Gastroesophageal sphincter (tissue), 4 donors: ENCODE measurements at places on chromosomes 11 and 22. TPM values are rescaled to one million over a fixed set of nuclear protein-coding genes. Genes with fewer than 3 reads are reported as not detected.

- ATAC-seq: no peak
Observed at GRCh38 chr22:27345691-27346090, 455.9 kb downstream of the MN1 start.

DNA sequence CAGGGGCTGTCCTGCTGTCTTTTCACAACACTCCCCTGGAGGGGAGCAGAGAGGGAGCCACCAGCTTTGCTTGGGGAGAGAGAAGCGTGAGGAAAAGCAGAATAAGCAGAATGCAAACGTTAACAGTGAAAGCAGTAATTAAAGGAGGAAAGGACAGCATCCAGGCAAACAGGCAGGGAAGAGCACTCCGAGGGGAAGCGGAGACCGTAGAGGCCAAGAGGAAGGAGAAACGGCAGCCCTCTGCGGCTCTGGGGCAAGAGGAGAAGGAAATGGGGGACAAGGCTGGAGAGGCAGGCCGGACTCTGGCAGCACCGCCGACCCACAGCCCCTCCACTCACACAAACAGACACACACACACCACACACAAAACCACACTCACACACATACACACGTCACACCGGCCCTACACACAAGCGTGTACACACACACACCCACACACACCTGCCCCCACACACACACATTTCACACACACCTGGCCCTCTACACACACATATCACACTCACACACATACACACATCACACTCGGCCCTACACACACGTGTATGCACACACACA, 449.8 kb downstream of the SOX6 start:
- no peak for ATAC-seq

- no peak for ATAC-seq
Observed at GRCh38 chr22:50396751-50397370, 53.7 kb downstream of the PPP6R2 start.

DNA sequence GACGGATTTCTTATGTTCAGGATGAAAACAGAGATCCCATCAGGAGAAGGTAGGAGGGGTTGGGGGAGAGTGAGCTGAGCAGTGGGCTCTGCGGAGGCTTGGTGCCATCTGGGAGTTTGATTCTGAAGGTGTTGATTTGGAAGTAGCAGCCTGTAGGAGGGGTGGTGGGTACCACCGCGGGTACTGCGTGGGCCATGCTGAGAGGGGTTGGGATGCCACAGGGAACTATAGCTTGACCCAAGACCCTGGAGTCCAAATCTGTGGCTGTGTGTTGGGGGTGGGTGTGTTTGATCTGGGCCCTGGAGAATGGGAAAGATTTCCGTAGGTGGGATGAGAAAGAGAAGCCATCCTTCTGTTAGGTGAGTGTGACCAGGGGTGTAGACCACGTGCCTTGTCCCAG, 5.0 kb downstream of the INCENP start:
- ATAC-seq: no peak

GRCh38 chr11:128963744-128964325, 21.2 kb upstream of the TP53AIP1 start:
- ATAC-seq: no peak

DNA sequence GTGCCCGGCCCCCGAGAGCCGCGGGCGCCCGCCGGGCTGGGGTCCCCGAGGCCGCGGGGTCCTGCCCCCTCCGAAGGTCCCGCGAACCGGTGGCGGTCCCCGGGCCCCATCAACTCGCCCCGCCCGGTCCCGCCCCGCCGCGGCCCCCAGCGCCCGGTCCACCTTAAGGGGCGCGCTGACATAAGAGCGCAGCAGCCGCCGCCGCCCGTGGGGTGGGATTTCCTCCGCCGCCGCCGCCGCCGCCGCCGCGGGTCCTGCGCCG, at the start of gene ZDHHC8:
Gene ZDHHC8 (plus strand): TSS at position 208 of the 262 bp plus-strand sequence. CDS start 144 bp downstream, outside the sequence.
- peak; percentile 85 for ATAC-seq

DNA sequence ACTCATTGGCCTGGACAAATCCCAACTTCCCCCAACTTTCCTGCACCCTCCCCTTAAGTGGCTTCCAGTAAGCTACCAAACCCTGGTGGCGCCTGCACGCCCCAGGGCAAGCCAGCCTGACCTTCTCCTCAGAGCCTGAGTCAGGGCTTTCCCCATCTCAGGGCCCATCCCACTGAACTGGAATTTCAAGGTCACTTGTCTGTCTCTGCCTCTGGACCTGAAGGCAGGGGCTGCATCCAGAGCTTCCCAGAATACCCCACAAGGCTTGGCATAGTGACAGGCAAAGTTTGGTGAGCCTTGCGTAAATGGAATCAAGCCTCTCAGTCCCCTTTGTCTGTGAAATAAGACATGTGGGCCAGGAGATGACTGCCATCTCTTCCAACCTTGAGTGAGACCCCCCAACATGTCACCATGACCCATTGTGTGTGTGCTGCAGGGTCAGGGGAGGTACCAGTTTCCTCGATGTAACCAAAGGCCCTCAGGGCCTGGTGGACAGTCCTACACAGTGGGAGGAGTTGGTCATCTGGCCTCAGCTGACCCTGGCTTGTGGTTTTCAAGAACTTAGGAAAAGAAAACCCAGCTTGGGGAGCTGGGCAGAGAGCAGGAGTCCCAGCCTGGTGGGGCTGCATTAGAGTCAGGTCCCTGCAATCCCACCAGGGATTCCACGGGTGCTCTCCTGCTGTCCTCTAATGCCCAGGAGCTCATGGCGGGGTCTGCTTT, 8.9 kb downstream of the ALX4 start:
- ATAC-seq: peak; percentile 17

GRCh38 chr11:46913484-46913883, 4.9 kb downstream of the LRP4 start:
- ATAC-seq: no peak

Gene SLC37A2
- total RNA-seq: 8.4 TPM

DNA sequence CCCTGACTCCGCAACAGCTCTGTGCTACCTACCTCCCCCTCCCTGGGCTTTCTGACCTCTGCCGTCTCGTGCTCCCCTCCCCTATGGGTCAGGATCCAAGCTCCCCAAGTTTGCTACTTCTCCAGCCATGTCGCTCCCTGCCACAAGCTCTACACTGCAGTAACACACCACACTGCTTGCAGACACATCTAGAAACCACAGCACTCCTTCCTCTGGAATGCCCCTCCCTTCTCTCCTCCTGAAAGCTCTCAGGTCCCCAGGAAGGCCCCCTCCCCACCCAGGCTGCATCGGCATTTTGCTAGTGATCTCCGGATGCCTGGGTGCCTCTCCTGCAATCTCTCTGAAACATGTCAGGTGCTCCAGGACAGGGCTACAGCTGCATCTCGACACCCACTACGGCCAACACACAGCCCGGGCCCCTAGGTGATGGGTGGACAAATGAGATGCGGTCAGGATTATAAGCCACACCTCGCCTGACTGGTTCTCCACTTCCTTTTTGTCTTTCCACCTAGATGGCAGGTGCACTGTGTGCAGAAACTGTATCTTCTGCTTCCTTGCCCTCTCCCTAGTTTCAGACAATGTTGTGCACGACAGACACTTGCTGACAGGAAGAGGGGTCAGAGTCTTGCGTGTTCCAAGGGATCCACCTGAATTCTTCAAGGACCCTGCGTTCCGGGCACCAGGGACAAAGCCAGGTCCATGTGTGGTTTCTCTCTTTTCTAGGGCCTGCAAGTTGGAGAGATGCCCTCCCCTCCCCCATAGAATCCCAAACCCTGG, 22.9 kb downstream of the RPUSD4 start:
- no peak for ATAC-seq

- ATAC-seq: no peak
Observed at GRCh38 chr11:106879832-106880546, 138.3 kb downstream of the GUCY1A2 start.

DNA sequence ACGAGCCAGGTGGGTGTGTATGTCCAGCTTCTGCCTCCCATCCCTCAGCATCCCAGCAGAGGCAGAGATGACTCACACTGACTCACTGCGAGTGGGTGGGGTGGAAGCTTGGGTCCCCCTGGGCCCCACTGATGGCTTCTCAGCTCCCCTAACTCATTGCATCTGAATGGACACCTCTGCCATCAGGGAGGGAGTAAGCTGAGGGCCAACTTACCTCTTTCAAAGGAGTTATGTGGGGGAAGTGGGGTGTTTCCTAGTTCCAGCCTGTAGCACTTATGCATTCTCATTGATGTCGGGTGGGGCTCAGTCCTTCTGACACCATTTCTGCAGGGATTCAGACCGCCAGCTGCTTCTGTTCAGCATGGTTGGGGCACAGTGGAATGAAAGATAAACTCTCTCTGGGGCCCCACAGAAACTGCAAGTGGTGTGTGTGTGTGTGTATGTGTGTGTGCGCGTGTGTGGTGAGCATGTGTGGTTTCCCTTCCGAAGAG, 1425.8 kb downstream of the TBC1D22A start:
- ATAC-seq: no peak

- no peak for ATAC-seq
Observed at GRCh38 chr11:34575261-34575660, 45.6 kb upstream of the EHF start.

GRCh38 chr22:25582946-25583345, 18.5 kb downstream of the GRK3 start:
- ATAC-seq: no peak

- ATAC-seq: no peak
Observed at GRCh38 chr11:15118431-15118830, 3.7 kb downstream of the INSC start.

DNA sequence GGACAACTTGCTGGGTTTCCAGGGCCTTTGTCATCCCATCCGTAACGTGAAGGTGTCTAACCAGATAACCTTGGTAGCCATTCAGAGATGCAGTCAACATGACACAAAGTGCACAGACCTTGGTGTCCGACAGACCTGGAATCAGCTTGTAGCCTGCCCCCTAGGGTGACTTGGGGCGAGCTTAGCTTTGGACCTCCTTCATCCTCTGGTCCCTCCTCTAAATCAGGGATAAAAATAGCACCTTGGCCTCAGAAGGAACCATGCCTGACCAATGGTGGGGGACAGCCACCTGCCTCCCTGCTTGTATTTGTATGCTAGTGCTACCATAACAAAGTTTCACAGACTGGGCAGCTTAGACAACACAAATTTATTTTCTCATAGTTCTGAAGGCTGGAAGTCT, 3.7 kb downstream of the SNRPD3 start:
- ATAC-seq: no peak

Gene OR52I1
- not detected for total RNA-seq

Gene PDGFB
- total RNA-seq: 16.8 TPM

- ATAC-seq: no peak
Observed at GRCh38 chr11:119338965-119339588, 1.6 kb downstream of the C1QTNF5 start.

Gene KCNJ11
- 3.5 TPM for total RNA-seq

- ATAC-seq: peak; percentile 39
Observed at GRCh38 chr11:34970480-34970879, 54.1 kb downstream of the PDHX start.

GRCh38 chr11:128153697-128154048, 433.7 kb downstream of the ETS1 start:
- no peak for ATAC-seq
